Muscle of arm (tissue), 14 donors: ENCODE measurements at places on chromosomes 5 and 9.

- DNase-seq = no peak
Observed at GRCh38 chr9:113651896-113652295, 188.4 kb downstream of the RGS3 start.

DNA sequence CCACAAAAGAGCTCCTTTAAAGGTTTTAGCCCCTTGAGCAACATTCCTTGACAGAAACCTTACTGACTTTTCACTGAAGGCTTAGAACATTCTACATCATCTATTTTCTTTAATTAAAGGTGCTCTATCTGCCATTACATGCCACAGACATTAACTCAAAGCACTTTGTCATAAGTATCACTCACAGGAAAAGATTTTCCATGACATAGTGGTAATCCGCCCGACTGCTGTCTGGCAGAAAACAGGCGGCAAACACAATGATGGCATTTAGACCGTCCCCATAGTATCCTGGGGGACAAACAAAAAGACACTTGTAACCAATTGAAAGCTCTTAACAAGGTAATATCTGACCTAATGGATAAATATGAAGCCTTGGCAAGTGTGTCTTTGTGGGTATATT, 126.2 kb upstream of the PCA3 start:
- no peak for DNase-seq

- peak; percentile 87 for DNase-seq
Observed at GRCh38 chr5:139648205-139649081, at the start of gene CXXC5. CXXC5 (plus strand) TSS chr5:139648349; CDS start chr5:139680524, 32,175 bp downstream.

GRCh38 chr5:179413711-179414458, 68.6 kb upstream of the ADAMTS2 start:
- DNase-seq = no peak

DNA sequence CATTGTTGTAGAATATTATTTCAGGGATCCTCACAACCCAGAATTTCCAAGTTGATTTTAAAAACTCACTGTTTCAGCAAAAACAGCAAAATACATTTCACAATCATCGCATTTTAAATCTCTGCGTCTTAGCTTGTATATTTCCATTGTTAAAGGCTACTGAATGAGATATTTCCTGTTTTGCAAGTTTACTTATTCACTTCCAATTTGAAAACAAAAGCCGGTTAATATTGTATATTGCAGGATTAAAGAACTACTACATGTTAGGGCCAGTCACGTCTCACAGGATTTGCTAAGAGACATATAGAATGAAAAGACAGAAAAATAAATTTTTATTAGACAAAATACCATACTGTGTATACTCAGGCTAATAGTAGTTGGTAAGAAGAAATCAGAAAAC, 395.9 kb upstream of the CDH9 start:
- no peak for DNase-seq

DNA sequence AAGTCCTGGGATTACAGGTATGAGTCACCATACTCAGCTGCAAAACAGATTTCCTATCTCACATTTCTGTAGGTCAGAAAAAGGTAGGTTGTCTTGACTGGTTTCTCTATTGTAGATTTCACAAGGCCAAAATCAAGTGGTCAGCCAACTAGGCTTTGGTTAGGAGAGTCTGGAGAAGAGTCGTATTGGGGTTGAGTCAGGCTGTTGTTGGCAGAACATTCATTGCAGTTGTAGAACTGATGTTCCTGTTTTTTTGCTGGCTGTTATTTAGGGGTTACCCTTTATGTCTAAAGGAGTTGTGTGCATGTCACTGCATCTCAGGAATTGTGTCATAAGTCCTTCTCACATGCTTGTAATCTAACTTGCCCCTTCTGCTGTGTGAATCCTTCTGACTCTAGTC, 814.2 kb upstream of the GRAMD2B start:
- no peak for DNase-seq

GRCh38 chr9:128169925-128170324, 9.9 kb downstream of the BBLN start:
- no peak for DNase-seq

DNA sequence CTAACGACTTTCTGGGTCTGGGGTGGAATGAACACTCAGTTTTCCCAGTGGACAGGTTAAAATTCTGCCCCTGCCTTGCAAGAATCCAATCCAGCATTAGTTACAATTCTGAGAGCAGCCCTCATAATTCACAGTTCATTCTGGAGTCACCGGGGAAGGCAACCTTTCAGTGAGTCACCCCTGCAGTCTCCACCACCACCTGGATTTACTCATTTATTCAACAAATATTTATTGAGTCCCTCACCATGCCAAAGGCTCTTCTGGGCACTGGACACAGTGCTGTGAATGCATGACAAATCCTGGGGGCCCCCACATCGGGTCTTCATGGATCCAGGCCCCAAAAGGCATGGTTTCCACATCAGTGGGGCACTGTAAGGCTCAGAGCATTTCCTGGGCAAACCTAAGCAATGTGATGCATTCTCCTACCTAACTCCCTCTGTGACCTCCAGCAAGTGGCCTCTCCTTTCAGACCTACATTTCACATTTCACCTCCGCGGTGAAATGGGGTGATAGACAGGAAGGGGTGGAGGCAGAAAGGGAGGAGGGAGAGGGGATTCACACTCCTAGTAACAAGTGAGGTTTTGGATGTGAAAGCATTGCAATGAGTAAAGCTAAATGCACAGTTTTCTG, 6.4 kb upstream of the MSX2 start:
- no peak for DNase-seq

DNA sequence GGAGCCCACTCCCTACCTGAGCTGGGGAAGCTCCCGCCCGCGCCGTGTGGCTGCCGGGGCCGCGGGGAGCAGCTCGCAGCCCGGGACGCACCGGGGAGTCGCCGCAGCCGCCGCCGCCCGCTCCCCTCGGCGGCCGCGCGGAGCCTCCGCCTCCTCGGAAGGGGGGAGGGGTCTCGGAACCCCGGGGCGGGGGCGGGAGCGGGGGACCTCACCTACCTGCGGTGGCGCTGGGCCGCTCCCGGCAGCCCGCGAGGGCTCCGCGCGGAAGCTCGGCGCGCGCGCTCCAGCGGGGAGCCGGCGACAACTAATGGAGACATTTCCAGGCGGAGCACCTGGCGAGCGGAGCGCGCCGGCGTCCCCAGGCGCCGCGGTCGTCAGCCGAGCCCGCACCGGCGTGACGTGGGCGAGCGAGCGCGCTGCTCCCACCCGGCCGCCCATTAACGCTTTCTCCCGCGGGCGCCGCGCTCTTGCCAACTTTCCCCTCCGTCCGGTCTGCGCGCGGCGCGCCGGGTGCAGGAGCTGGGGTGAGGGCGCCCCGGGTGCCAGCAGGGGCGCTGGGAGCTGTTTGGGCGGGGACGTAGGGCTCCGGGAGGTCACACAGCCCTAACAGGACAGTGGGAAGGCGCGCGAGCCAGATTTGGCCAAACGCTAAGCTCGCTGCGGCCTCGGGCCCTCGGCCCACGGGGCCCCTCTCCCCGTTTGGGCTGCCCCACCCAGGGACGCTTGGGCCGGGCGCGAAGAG, 4.3 kb upstream of the IRX4 start:
- no peak for DNase-seq

DNA sequence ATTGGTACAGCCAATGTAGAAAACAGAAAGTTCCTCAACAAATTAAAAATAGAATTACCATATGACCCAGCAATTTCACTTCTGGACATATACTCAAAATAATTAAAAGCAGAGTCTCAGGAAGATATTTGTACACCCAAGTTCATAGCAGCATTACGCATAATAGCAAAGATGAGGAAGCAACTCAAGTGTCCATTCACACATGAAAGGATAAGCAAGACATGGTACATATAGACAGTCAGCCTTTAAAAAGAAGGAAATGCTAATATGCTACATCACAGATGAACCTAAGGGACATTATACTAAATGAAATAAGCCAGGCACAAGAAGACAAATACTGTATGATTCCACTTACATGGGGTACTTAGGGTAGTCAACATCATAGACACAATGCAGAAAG, 76.7 kb downstream of the ANXA2R start:
- no peak for DNase-seq

GRCh38 chr5:2763533-2763794, 12.0 kb upstream of the IRX2 start:
- no peak for DNase-seq

DNA sequence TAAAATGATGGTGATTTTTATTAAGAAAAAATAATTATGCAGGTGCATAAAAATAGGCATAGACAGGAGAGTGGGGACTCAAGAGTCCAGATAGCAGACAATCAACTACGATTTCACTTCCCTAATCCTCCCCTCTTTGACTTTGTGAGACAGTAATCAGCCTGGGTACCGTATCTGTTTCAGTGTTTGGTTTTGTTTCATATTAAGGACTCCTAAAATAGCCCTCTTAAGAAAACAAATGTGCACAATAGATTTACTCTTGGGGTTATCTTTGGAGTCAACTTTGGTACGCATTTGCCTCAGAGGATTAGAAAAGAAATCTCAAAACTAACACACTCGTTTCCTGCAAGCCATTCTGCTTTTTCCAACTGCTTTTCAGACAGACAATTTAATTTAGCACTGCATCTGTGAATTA, 96.3 kb downstream of the ZNF608 start:
- no peak for DNase-seq

DNA sequence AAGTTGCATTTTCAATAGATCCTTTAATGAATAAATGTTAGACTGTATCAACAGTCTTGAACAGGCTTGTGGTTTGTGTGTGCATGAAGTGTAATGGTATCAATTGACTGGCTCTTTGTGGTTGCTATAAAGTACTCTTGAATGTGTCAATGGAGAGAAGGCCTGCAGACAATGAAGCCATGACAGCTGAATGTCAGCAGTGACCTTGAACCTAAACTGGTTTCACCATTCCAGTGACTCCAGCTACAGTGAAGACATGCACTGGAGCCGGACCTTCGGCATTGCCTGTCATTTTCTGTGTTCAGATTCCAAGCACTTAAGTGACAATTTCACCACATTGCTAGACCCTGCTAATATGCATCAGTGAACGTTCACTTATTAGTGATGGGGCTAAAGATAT, 276.0 kb upstream of the TMEM161B start:
- no peak for DNase-seq

DNA sequence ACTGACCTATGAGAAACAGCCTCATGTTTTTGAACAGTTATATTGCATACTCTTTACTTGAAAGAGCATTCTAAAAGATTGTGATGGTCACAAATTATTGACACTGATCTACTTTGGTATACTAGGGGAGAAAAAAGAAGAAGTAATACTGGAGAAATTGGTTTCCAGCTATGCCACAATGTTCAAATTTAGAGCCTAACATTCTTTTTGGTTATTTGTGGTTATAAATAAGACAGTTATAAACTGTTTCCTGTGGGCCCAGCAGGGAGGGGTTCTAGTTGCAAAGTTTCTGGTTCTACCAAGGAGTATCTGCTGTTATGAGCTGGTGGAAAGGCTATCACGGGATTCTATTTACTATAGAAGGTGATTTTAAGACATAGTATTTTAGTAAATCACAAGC, 4.8 kb downstream of the CWC27 start:
- DNase-seq = no peak

GRCh38 chr9:24245988-24246387, 299.7 kb downstream of the IZUMO3 start:
- no peak for DNase-seq

DNA sequence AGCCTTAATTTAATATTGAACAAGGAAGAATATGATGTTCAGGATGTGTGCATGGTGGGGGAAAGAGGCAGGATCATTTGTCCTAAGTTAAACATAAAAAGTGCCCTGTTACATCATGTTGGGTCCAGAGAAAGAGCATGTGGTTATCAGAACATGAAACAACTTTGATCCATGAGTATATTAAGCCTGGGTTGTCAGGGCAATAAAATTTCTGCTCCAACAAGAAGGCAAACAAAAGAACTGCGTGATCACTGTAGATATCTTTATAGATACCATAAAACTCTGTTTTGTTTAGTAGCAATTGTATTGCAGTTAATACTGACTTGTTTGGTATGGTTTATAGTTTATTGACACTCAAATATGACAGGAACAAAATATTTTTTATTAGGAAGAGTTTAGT, 35.2 kb downstream of the PCA3 start:
- DNase-seq = no peak

DNA sequence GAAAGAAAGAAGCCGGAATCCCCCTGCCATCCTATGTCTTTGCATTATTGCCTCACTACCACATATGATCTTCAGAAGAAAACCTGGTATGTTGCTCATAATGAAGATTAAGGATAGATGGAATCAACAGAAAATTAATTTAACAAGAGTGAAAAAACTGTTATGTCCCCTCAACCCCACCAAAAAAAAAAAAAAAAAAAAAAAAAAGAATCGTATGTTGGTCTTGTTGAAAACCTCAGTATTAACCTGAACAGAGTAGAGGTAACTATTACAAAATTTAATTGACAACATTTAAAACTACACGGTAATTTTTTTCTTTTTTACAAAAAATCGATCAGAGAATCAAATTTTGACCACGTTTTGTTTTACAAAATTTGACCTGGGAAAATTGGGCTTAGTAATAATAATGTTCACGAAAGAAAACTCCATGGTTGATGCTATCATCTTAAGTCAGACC, 827 bp upstream of the CSNK1A1 start:
- DNase-seq = no peak

- no peak for DNase-seq
Observed at GRCh38 chr5:100456615-100457014, 78.6 kb upstream of the FAM174A start.

GRCh38 chr5:56900858-56901578, 8.4 kb upstream of the SETD9 start:
- DNase-seq = peak; percentile 35

DNA sequence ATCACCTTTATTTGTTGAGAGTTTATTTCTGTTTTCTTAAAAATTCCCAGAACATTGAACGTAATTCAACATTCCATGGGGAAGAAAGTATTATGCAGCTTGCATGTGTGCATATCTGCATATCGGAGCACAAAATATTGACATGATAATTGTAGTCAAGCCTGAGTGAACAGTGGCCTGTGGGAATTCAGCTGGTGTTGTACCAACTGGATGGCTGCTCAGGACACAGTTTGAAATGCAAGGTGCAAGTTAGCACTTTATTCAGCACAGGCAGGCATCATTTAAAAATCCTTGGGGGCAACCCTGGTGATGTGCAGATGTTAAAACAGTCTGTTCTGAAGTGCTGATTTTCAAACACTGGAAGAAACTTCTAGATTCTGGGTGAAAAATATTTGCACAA, 82.4 kb downstream of the CNTLN start:
- DNase-seq = no peak

DNA sequence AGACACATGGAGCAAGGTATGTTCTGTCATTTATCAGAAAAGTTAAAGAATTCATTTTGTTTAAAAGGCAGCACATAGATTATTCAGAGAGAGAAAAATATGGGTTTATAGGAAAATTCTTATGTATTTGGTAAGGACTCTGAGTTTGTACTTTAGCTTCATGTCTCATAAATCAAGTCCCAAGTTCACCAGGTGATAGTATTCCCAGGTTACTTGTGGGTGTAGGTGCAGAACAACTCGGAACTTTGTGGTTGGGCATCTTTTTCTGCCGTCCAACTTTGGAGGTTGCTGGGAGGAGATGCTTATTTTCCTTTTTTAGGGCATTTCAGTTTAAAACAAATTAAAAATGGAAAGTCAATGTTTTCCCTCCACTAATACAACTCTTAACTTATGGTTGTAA, 269.8 kb upstream of the DMRT1 start:
- no peak for DNase-seq

GRCh38 chr5:139845846-139846681, 50.5 kb downstream of the PSD2 start:
- DNase-seq = no peak
